ENCODE measurements at places on chromosomes 3 and 15.

DNA sequence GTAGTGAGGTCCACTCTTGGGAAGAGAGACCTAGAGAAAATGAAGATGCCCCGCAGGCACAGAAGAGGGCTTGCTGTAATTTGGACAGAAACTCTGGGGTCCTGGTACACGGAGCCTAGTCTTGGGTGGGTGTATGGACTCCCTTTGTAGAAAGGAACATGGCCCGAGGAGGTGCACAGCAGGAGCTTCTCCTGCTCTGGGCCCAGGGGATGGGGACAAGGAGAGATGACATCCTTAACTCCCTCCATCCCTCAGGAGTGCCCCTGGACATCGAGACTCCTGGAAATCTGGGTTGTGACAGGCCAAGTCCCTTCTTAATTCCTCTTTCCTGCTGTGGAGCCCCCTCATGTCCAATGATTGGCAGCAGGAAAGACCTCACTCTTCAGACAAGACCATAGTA, 29.9 kb upstream of the ABHD2 start:
- no peaks in the 10 kb centered on the region for H3K36me3 ChIP-seq
- no peaks in the 10 kb centered on the region for H3K27me3 ChIP-seq
- H3K27ac ChIP-seq = no peak overlapping the region
- H3K4me1 ChIP-seq = peaks cover 6% of the 10 kb centered on the region
- no peak overlapping the region for H3K4me3 ChIP-seq
- DNase-seq = no peak

DNA sequence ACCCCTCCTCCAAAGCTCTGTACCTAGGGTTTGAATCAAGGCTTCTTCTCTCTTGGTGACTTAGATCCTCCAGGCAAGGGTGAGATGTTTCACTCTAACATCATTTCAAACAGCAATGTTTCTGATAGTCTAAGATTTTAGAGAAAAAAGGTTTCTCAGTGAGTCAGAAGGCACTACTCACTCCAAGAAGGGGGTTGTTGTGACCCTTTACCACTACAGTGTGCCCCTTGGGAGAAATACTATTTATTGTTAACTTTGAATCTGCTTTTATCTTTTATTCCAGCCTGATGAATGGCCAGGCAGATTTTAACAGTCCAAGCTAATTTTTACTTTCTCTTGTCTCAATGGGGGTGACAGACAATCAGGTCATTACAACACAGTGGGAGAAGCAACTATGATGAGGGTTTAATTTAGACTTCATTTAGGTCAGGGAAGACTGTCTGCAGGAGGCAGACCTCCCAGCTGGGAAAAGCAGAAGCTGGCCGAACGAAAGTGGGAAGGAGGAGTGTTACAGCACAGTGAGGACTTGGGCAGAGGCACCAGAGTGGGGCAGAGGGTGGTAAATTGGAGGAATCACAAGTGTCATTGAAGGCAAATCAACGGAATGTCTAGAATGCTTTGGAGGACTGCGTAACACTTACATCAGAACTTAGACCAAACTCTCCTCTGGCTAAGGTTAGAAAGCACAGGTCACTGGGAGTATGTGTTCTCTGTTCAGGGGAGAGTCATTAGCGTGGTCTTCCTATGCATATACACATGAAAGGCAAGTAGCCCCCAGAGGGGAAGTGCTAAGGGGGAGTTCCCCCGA, 21.2 kb downstream of the ZNF860 start:
- H3K4me1 ChIP-seq = no peaks in the 10 kb centered on the region
- DNase-seq = no peak
- no peak overlapping the region for H3K4me3 ChIP-seq
- no peaks in the 10 kb centered on the region for H3K27me3 ChIP-seq

DNA sequence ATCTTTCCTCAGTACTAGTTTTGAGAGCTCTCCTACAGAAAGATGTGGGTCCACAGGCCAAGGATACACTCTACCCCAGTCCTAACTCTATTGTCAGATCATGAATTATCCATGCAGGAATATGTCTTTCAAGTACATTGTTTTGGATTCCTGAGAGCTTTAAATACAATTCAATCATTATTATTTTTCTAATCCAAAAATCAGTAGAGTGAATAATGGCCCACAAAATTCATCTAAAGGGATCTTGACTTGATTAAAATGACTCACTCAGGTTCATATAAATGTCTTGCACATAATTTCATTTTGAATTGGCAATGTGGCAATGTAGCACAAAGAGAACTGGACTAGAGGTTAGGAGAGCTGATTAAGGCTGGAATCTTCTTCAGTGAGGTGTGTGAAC, 93.9 kb downstream of the ZPLD1 start:
- H3K27ac ChIP-seq = no peak overlapping the region
- H3K36me3 ChIP-seq = no peaks in the 10 kb centered on the region
- no peak for DNase-seq
- no peaks in the 10 kb centered on the region for H3K27me3 ChIP-seq
- no peak overlapping the region for H3K4me3 ChIP-seq

DNA sequence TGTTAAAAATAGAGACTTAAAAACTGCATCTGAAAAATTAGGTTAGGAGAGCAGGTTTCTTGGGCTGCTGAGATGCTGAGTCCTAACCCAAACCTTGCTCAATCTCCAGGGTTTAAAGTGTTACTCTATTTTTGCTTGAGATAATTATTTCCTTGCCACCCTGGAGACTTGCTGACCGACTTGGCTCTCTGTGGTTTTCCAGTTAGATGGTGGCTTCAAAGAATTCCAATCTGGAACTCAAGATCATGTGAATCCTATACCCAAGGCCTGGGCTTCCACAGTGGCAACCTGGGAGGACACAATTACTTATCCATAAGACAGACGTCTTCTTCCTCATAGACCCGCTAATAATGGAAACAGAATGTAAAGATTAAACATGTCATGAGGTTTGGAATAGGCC, 47.7 kb downstream of the SUMF1 start:
- H3K36me3 ChIP-seq = peaks cover 8% of the 10 kb centered on the region
- H3K4me1 ChIP-seq = no peaks in the 10 kb centered on the region
- H3K27ac ChIP-seq = no peak overlapping the region
- H3K27me3 ChIP-seq = no peaks in the 10 kb centered on the region
- no peak overlapping the region for H3K4me3 ChIP-seq
- DNase-seq = no peak

- H3K27me3 ChIP-seq = no peaks in the 10 kb centered on the region
- no peak overlapping the region for H3K27ac ChIP-seq
- no peak for DNase-seq
These were observed 263.8 kb downstream of the ZBBX start for GRCh38 chr3:167116120-167116922.

DNA sequence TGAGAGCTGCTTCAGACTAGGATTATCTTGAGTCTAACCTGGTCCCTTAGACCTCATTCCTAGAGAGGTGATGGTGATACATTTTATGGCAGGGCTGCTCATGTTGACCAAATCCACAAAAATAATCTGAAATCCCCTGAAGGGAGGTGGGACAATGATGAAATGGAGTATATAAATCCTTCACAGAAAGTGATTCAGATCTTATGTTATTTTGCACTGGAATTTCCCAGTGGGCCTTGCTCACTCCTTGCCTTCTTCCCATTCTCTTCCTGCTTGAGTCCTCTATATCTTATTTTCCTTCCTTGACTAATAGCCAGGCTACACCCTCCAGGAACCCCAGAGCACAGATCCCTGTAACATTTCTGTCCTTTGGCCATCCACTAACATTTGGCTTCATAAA, 10.4 kb upstream of the TMEM202 start:
- no peak overlapping the region for H3K4me3 ChIP-seq
- H3K36me3 ChIP-seq = no peaks in the 10 kb centered on the region
- H3K27me3 ChIP-seq = no peaks in the 10 kb centered on the region

DNA sequence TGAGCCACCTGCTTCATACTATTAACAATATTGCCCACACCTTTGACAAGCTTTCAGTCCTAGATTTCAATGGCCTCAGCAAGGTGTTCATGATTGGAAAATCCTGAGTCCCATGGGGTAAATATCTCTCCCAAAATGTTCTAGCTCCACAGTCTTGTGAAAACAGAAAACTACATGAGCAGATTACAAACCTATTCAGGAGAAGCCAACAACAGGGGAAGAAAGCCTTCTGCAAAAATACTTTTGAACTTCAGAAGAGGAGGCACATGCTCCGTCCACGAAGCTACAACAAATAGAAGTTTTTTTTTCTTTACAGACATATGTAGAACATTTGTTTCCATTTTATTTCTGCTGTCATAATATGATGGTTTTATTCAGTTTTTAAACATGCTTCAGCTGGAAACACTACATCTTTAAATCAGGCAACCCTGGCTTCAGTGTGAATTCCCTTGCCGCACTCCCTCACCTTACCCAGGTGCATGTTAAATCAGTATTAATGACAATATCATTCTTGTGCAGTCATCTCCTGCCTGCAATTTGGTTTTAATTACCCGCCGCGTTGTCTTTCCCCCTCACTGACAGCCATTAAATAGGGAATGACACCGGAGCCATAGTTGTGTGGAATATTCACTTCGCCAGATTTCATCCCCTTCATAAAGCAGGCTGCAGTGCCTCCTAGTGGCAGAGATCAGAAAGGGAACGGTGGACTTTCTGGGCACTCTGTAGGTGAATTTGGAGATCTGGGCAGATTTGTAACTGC, 725.5 kb upstream of the ARRDC4 start:
- H3K4me1 ChIP-seq = no peaks in the 10 kb centered on the region
- H3K27ac ChIP-seq = no peak overlapping the region
- H3K36me3 ChIP-seq = no peaks in the 10 kb centered on the region
- no peaks in the 10 kb centered on the region for H3K27me3 ChIP-seq

- H3K4me1 ChIP-seq = peaks cover 8% of the 10 kb centered on the region
- no peaks in the 10 kb centered on the region for H3K27me3 ChIP-seq
- H3K4me3 ChIP-seq = no peak overlapping the region
- DNase-seq = no peak
These were observed 20.0 kb downstream of the LIPC start for GRCh38 chr15:58451826-58452225.

DNA sequence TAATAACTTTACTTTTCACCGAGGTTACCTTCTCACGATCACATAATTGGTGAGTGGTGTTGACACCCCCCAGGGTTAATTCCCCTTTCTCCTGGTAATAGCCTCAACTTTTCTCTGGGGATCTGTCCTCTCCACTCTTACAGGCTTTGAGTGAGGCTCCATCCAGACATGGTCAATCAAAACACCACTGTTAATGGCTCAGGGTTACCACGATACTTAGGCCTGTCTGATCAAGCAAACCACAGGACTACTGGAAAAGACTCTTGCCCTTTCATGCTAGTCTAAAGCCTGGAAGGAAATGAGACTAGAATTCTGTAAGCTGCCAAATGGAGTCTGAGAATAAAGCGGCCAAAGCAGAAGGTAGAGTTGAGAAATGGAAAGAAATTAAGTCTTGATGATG, 56.5 kb upstream of the STT3B start:
- H3K4me3 ChIP-seq = no peak overlapping the region
- no peak overlapping the region for H3K27ac ChIP-seq
- H3K27me3 ChIP-seq = no peaks in the 10 kb centered on the region
- no peaks in the 10 kb centered on the region for H3K4me1 ChIP-seq
- no peak for DNase-seq
- no peaks in the 10 kb centered on the region for H3K36me3 ChIP-seq

- no peaks in the 10 kb centered on the region for H3K36me3 ChIP-seq
- no peak overlapping the region for H3K4me3 ChIP-seq
- H3K4me1 ChIP-seq = no peaks in the 10 kb centered on the region
- no peak for DNase-seq
- peaks cover 3% of the 10 kb centered on the region for H3K27me3 ChIP-seq
These were observed 92.1 kb downstream of the ASB7 start for GRCh38 chr15:100694381-100695021.

DNA sequence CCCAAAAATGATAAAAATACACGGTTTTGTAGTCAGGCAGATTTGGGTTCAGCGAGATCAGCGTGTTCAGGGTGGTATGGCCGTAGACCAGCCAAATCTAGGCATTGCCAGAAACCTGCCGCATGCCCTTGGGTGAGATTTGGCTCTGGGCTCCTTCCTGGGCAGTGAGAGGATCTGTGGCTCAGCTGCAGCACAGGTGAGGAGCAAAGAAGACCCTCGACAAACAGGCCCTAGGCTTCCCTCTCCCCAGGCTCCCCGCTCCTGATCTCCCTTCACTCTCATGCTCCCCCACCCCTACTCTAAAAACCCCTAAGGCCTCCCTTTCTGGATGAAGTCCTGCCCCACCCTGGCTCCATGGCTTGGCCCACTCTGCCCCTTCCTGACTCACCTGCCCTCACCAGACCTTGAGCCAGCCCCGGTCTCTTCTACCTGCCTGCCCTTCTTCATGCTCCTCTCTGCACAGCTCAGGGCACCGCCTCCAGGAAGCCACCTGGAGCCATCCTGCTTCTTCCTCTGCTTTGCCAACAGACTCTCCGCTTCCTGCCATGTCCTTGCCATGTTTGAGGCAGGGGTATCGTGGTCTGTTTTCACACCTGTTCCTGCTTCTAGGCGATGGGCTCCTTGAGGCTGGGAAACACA, 88.1 kb downstream of the CORO2B start:
- H3K4me3 ChIP-seq = no peak overlapping the region
- no peaks in the 10 kb centered on the region for H3K36me3 ChIP-seq
- H3K4me1 ChIP-seq = no peaks in the 10 kb centered on the region
- no peak for DNase-seq
- no peak overlapping the region for H3K27ac ChIP-seq

DNA sequence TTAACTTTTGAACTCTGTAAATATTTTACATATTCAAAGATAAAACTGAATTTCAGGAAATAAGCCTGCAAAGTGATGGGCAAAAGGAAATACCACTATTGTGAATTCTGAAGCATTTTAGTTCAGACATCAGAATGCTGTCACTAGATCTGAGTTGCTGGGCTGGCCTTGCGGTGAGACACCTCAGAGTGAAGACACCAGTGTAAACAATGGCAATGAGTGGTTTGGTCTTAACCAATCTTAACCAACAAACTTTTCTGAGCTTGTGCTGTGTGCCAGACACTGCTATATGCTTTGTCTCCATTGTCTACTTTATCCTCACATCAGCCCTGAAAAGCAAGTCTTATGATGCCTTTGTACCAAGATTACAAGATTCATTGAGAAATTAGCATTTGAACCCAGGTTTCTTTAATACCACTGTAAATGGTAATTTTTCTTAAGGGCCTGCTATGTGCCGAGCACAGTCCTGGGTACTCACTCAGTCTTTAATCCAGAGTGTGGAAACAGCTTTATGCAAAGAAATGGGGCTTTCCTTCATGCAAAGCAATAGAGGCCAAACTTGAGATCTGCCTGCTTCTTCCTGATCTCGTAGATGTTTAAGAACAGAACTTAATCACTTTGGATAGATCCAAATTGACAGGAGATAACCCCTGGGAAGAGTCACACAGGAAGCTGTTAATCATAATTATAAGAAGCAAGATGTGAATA, 55.0 kb downstream of the TMEM39A start:
- peaks cover 2% of the 10 kb centered on the region for H3K36me3 ChIP-seq
- no peak overlapping the region for H3K27ac ChIP-seq
- DNase-seq = no peak
- H3K27me3 ChIP-seq = no peaks in the 10 kb centered on the region

- no peak for DNase-seq
- H3K27ac ChIP-seq = no peak overlapping the region
- no peak overlapping the region for H3K4me3 ChIP-seq
- no peaks in the 10 kb centered on the region for H3K27me3 ChIP-seq
- H3K36me3 ChIP-seq = no peaks in the 10 kb centered on the region
These were observed 42.9 kb downstream of the SIDT1 start for GRCh38 chr3:113575206-113575605.

All from liver (tissue), 10 donors.